ENCODE measurements at places on chromosomes 5 and 9.

DNA sequence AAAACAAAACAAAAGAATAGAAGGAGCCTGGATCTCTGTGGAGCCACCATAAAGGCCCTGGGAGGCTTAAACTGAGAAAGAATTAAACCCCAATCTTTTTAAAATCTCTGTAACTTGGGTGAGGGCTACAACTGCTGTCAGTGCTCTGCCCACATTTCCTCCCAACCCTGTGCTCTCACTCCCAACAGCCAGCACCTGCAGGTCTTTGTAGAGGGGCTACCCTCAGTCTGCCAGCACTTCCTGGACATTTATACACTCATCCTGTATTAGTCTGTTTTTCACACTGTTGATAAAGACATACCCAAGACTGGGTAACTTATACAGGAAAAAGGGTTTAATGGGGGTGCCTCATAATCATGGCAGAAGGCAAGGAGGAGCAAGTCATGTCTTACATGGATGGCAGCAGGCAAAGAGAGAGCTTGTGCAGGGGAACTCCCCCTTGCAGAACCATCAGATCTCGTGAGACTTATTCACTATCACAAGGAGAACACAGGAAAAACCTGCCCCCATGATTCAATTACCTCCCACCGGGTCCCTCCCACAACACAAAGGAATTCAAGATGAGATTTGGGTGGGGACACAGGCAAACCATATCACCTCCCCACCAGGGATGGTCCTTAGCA, 47.4 kb downstream of the SCAI start:
- DNase-seq: no peak

GRCh38 chr9:36548454-36548853, 24.2 kb upstream of the MELK start:
- DNase-seq: no peak

- DNase-seq: no peak
Measured at GRCh38 chr5:180174587-180174972, 34.4 kb downstream of the RASGEF1C start.

DNA sequence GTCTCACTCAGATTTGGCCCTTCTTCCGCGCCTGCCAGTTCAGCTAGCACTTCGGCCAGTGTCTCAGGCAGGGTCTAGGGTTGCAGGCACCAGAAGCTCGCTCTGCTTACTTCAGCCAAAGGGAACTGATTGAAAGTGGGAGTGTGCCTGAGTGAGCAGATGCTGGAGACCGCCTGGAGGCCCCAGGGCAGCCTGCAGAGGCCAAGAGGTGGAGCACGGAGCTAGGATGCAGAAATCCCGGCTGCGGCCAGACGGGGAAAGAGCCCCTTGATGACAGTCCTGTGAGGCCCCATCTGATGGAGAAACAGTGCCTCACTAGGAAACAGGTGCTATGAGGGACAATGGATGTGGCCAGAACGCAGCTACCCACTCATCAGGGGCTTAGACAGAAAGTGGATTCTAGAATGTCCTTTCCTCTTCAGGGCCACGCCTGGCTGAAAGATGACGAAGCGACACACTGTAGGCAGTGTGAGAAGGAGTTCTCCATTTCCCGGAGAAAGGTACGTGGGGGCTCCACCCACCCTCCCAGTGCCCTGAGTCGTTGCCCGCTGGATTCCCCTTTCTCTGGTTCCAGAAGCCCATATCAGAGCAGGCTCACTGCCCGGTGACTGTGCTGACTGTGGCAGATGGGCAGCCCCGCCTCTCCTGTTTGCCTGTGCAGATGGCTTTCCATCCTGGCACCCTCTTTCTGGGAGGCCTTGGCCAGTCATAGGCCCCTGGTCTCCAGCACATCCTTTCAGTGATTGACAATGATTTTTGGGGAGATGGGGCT, 16.1 kb downstream of the HNRNPH1 start:
- DNase-seq: no peak

DNA sequence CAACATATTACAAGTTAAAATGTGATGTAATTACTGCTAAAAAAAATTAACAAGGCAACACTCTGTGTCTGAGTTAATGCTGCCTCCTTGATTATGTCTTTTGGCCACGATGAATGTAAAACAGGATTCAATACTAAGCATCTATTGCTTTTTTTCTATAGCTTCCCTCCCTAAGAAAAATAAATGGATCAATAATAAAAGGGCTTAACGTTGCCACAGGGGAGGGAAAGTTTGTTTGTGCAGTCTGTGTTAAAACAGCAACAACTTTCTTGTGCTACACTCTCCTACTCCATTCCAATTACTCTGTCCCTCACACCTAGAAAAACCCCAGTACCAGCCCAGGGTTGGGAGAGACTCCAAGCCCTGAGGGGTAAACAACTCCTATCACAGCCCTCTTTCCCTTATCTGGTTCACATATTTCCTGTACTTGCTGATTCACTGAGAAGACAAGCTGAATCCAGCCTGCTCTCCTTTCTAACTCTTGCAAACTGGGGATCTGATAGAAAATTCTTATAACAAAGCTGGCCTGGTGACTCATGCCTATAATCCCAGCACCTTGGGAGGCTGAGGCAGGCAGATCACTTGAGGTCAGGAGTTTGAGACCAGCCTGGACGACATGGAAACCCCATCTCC, 44.8 kb downstream of the PTPN3 start:
- DNase-seq: peak; percentile 43

GRCh38 chr5:50947906-50948683, 281.7 kb downstream of the PARP8 start:
- no peak for DNase-seq

DNA sequence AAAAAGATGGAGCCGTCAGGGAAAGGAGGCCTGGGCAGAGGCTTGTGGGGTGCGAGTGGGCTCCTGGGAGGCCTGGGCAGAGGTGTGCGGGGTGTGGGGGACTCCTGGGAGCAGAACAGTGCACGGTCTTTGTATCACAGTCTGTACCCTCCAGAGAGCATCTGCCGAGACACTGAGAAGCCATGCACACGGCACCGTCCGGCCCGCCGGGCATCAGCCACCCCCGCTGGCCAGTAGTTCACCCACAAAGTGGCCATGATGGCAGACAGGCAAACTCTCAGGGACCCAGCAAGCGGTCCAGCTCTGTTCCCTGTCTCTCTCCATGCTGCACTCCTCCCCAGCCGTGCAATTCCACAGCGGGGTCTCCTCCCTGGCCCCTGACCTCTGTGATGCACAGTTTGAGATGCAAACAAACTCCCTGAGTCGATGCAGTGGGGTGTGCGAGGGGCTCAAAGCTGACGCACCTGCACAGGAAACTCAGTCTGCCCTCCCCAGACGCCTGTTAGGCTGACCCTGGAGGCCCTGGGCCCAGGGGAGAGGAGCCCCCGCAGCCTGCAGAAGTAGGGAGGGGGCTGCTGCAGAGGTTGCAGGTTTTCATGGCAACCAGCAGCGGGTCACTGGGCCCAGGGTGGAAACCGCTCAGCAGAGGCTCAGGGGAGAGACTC, 9.1 kb upstream of the GPSM1 start:
- no peak for DNase-seq

DNA sequence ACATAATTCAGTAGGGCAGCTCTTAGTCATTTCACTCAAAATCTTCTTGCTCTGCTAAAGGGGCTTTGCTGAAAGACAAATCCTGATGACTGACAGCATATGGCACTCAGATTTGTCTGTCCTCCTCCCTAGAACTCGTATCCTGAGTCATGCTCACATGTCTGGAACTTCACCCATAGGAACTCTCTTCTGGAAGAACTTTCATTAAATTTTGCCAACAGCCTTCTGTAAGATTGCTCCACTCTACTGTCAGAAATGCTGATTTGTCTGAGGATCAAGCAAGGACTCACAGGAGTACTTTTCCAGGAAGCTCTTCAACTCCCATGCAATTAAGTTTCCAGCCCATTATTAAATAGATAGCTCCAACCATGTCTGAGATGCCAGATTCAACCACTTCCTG, 59.8 kb upstream of the SNX2 start:
- DNase-seq: peak; percentile 75

GRCh38 chr5:12237837-12238575, 333.8 kb upstream of the CTNND2 start:
- DNase-seq: no peak

DNA sequence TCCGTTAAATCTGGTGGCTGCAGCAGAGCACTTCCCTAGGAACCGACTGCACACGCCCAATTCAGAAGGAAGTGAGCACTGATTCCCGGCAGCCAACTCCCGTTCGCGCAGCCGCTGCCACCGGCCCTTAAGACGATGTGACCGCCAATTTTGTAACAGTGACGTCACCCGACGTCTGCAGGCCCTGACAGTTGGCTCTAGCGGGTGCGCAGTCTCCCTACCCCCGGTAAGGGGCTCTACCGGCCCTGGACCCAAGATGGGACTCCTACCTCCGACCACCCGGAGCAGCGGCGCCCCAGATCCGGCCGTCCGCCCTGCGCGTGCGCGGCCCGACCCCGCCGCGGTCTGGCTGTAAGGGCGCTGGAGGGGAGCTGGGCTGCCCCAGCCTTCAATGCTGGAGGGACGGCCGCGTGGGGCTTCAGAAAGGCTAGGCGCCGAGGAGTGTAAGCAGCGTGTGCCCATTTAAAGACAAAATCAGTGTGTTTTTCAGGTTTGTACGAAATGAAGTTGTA, 19.1 kb downstream of the DNAJA1 start:
- peak; percentile 89 for DNase-seq

DNA sequence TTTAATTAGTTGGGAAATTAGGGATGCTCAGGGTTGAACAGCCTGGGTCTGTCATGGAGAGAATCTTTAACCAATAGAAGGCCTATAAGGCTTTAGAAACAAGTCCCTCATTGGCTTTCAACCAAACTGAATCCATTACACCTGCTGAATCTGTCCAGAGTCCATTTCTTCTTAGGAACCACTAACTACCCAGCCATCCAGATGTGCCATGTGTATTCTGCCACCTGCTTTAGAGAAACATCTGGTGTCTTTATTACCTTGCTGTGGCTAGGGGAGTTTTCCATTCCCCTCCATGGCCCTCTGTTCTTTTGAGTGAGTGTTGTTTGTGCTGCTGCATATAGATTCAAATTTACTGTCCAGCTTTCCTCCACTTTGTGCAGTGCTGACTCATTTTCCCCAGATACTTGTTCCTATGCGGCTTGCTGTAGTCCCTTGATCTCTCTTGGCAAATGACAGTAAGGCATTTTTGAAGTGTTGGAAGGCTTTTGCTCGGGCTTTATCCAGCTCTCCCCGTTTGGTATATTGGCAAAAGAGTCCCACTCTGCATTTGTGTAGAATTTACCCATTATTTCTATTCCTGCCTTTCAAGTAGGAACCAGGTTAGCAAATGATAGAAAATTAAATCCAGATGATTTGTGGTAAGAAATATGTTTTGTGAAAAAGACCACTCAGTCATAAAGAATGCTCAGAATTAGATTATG, 54.6 kb downstream of the NLN start:
- peak; percentile 56 for DNase-seq

GRCh38 chr5:88956416-88956815, 73.4 kb upstream of the MEF2C start:
- no peak for DNase-seq

DNA sequence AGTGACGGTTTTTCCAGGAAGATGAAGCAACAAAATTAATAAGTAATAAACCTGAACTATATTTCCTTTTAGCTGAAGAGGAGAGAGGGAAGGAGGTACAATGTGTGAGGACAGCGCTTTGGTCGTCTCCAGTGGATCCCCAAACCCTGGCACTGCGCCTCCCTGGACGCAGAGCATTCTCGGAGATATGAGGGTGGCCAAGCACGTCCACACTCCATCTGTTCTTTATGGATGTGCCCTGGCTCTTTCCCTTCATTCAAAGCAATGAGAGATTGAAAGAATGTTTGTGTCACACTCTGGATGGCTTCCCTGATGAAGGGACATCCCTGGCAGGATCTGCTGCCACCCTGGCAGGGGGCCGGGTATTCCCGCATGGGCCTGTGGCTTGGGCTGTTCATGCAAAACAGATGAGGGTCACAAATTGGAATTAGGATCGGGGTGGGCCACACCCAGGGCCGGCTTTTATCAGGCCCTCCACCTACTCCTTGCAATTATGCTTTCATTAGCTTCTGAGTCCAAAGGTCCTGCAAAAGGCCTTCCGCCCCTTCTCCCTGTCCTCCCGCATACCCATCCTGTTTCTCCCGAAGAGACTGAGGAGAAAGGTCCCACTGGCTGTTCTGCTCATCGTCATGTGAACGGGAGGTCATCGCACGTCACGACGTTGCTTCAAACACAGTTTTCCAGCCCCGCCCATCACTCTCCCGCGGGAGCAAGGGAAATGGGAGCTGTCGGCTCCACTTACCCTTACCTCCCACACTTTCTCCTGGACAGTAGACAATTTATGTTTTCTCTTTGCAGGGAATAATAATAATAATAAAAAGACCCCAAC, 286.1 kb upstream of the IRX4 start:
- no peak for DNase-seq

DNA sequence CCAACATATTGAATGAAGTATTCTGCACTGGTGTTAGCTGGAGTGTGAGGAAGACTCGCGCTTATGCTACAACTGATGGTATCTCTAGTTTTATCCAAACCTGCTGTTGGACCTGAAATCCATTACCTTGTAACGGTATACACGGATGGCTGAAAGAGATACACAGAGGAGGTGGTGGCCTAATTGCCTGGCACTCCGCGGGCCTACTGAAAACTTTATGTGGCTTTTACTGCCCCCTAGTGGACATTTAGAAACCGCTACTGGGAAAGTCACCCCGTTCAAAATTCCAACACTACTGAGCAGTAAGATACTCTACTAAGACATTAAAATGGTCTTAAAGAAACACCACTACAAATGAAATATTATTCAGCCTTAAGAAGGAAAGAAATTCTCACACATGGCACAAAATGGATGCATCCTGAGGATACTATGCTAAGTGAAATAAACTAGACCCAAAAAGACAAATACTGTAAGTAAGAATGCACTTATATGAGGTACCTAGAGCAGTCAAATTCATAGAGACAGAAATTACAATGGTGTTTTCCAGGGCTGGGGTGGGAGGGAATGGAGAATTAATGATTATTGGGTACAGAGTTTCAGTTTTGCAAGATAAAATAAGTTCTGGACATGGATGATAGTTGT, 100.4 kb downstream of the TTLL11 start:
- peak; percentile 72 for DNase-seq

- DNase-seq: no peak
Measured at GRCh38 chr5:89280103-89281037, 397.4 kb upstream of the MEF2C start.

DNA sequence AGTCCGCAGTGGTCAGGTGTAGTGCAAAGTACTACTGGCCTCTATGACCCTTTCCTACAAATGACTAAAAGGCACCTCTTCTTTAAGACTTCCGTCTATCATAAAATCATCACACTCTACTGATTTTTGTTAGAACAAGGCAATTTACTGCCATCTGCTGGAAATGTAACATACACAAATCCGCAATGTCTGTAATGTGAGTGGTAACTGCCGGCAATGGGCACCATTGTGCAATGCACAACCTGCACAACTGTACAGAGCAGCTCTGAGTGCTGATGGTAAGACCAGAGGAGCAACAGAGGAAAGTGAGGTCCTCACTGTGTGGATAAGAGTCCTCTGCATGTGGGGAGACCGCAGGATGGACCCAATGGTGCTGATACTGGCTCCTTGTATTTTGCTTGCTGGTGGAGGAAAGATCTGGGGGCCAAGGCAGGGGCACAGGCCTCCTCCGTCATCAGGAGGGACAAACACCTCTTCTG, 103.7 kb downstream of the ATPSCKMT start:
- peak; percentile 53 for DNase-seq

Data from fibroblast of upper back skin (primary cell).